ENCODE measurements at places on chromosomes 4 and X.

DNA sequence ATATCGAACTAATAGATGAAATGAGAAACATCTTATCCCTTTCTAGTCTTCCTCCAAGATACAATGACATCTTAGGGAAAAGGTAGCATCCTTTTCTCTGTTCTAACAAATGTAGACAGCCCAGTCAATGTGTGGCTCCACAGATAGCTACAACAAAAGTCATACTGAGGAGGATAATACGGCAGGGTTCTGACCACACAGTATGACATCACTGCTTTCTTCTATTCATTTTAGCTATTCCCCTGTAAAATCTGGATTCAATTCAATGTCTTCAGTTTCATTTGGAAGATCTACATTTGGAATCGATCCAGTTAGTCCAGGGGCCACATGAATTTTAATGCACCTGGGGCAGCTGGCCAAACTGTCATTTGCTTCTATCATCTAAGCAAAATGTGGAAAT is 51.4 kb downstream of the ENOX2 start:
- DNase-seq = no peak

- DNase-seq = no peak
Measured at GRCh38 chr4:101349801-101350064, 2.4 kb upstream of the PPP3CA start.

DNA sequence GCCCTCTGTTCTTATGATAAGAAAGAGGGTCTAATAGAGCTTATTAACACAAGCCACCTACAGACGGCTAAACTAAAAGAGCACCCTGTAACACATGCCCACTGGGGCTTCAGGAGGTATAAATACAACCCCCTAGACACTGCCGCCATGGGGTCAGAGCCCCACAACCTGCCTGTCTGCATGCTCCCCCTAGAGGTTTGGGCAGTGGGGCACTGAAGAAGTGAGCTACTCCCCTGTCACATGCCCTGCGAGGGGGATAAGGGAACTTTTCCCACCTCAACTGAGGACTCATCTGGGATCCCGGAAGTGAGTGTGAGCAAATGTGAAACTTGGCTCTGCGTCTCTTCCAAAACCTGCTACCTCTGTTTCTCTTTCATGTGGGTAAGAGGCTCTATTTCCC is 334.5 kb downstream of the ADAM29 start:
- no peak for DNase-seq

GRCh38 chr4:10100734-10101216 is 15.8 kb downstream of the WDR1 start:
- DNase-seq = no peak

DNA sequence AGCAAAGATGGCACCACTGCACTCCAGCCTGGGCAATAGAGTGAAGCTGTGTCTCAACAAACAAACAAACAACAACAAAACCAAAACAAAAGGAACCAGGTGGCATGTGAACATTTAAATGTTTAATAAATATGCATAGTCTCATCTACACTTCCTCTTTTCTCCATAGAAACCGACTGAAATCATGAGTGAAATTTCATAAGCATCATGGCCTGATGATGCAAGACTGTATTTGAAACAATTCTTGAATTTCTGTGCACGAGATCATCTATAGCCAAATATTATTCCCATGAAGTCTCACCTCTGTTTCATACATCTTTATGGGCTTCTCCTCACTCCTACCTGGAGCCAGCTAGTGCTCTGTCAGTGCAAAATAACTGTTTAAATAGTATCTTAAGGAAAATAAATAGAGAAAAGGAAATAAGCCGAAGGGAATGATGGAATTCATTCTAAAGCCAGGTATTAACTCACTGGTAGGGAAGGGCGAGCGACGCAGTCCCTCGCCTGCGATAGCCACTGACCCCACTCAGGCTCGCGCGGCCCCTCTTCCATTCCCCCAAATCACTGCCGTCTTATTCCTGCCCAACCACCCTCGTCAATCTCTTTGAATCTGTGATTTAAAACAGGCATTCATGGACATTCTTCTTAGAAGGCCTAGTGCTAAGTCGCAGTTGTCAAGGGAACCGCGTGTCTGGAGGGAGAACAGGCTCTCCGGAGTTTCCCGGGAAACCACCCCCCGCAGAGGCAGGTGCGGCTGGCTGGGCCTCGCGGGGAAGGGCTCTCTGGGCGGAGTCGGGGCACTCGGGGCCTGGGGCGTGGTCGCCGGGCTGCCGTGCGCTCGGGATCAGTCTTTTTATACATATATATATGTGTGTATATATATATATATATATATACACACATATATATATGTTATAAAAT is 52.4 kb upstream of the TRIM2 start:
- DNase-seq = peak; percentile 21

DNA sequence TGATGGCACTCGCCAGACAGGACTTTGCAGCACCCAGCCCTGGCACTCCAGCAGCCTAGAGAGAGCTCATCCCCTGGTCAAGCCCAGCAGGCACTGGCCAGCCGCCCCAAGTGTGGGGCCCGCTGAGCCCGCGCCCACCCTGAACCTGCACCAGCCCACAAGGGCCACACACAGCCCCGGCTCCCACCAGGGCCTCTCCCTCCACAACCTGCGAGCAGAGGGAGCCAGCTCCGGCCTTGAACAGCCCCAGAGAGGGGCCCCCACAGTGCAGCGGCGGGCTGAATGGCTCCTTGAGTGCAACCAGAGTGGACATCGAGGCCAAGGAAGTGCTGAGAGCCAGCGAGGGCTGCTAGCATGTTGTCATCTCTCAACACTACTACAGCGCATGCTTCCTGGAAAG is 34.4 kb upstream of the DEFB131A start:
- DNase-seq = no peak

GRCh38 chr4:139934708-139935195 is 219.2 kb downstream of the MAML3 start:
- DNase-seq = no peak

DNA sequence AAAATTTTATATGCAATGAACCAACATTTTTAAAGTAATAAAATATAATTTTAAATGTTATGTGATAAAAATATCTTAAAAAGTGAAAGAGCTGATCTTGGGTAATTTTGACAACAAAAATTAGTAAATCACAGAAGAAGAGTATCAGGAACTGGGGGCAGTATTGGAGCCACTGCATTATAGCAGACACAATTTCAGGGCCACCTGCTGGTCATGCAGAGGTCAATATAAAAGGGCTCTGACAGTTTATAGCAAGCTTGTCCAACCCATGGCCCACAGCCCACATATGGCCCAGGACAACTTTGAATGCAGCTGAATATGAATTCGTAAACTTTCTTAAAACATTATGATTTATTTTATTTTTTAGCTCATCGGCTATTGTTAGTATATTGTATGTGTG is 13.0 kb upstream of the LEF1 start:
- DNase-seq = no peak

GRCh38 chr4:74559853-74560252 is 114.9 kb downstream of the AREG start:
- DNase-seq = no peak

GRCh38 chr4:87003266-87003665 is 68.5 kb downstream of the AFF1 start:
- no peak for DNase-seq

- DNase-seq = no peak
Measured at GRCh38 chr4:85094735-85095134, 128.2 kb upstream of the WDFY3 start.

DNA sequence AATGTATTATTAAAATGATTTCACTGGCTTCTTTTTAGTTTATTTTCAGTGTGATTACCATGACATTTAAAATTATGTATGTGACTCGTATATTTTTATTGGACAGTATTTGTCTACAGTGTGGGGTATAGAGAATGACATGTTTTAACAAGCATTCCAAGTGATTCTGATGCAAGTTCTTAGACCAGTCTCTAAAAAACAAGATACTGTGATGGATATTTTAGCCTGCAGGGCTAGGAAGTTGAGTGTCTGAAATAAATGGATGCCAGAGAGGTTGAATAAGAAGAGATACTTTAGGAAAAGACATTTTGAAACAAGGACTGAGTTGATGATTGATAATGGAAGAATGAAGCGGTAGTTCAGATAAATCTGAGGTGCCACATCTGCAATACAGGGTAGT is 3.5 kb upstream of the MAD2L1 start:
- DNase-seq = peak; percentile 75

DNA sequence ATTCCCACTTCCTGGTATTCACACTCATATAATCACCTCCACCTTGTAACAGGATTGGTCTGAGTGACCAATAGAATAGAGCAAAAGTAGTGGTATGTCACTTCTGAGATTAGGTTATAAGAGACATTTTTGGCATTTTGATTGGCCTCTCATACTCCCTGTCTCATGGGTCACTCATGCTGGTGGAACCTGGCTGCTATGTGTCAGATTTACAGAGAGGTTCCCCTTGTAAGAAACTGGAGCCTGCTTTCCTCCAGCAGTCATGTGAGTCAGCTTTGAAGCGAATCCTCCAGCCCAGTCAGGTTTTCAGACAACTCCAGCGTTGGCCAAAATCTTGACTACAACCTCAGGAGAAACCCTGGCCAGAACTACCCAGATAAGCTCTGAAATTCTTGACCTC is 2.6 kb upstream of the OTUD4 start:
- no peak for DNase-seq

DNA sequence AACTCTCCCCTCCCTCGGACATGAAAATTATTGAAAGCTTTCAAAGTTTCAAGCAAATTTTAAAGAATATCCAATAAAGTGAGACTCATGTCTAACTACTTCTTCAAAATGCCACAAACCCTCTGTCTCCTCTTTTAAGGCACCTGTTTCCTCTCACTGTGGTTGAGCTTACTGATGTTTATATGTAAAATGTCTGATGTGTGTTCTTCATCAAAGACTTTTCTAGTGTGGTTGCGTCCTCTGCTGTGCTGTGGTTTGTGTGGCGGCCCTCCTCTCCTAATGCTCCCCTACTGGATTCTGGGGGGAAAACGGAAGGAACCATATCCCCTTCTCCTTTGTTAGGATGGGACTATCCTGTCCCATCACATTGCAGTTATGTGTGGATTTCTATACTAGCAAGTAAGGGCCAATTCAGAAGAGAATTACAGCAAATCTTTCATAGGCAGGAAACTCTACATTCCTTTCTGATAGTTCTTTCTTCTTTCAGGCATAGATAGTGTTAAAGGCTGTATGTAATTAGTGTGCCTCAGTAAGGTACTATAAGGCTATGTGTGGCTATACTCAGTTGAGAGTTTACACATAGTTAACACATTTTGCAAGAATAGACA is 221.0 kb upstream of the GPRIN3 start:
- no peak for DNase-seq

- DNase-seq = peak; percentile 74
Measured at GRCh38 chr4:15004739-15005301, 2.5 kb downstream of the CPEB2 start.

- DNase-seq = peak; percentile 81
Measured at GRCh38 chr4:34158878-34159277, 2085.4 kb downstream of the ARAP2 start.

DNA sequence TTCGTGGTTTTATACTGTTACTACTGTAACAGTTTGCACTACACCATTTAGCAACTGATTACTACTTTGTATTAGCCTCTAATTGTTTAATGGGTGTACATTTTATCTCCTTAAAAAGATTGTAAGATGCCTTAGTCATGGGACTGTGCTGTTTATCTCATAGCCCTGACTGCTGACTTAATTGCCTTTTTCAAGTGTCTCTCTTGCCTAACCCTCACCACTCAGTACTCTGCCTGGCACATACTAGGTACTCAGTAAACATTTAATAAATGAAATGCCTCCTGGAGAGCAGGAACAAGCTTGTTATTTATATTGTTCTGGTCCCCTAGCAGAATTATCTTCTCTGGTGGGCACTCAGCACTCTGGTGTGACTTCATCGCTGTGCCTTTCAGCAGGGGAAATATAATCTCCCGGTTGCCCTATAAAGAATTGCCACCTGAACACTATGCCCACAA is 1.7 kb upstream of the STIM2 start:
- no peak for DNase-seq

GRCh38 chrX:18702362-18703195 is 4.9 kb upstream of the PPEF1 start:
- peak; percentile 57 for DNase-seq

GRCh38 chr4:15938182-15938581 is 358 bp downstream of the FGFBP1 start:
- no peak for DNase-seq

GRCh38 chrX:150569155-150569477 is 695 bp downstream of the MTM1 start:
- DNase-seq = peak; percentile 54

DNA sequence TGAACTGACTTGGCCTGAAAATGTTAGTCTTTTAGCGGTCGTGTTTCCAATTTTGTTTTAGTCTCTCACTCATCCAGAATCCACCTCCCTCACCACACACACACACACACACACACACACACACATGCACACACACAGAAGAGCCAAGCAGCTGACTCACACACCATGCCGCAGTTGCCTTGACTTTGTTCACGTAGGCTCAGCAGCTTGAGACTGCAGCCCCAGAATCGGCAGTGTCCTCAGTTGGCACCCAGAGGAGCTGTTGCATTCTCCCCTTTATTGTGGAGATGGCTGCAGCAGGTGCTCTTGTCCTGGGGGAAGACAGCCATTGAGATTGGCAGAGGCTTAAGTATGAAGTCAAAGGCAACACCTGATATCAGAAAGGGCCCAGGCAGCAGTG is 20.9 kb upstream of the XPNPEP2 start:
- peak; percentile 52 for DNase-seq

DNA sequence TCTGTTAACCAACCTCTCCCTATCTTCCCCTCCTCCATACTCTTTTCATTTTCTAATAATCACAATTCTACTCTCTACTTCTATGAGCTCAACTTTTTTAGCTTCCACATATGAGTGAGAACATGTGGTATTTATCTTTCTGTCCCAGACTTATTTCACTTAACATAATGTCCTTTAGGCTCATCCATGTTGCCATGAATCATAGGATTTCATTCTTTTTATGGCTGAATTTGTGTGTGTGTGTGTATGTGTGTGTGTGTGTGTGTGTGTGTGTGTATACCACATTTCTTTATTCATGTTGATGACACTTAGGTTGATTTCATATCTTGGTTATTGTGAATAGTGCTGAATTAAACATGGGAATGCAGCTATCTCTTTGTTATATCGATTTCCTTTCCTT is 37.4 kb downstream of the RUFY3 start:
- DNase-seq = peak; percentile 35

DNA sequence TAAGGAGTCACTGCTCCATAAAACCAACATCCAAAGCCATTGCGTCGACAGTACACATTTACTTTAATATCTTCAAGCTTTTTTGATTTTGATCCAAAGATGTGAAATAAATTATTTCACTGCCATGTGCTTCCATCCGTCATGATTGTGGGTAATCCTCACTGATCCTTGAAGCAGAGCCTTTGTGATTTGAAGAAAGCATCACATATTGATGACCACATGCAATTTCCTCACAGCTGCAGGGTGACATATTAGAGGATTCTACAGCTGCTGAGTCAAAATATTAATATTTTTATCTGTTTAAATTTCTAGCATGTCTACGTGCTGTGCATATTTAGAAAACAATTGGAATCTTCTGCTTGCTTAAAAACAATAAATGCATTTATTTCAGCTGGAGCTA is 196.8 kb upstream of the ANXA3 start:
- DNase-seq = no peak

All from EH (cell line).